Right lobe of liver (tissue), 6 donors: ENCODE measurements at places on chromosomes 3 and 15. TPM values are rescaled to one million over a fixed set of nuclear protein-coding genes. Genes with fewer than 3 reads are reported as not detected.

Gene CAND2
- total RNA-seq, result 4.4 TPM

Gene SMAD6
- 12.2 TPM for total RNA-seq

Gene UBE2Q2
- total RNA-seq, result 2.6 TPM

Gene FOXL2NB
- not detected for total RNA-seq

Gene COL6A5
- total RNA-seq, result not detected

Gene MKRN2
- 8.8 TPM for total RNA-seq

Gene ZNF660
- total RNA-seq, result 0.06 TPM

Gene FBLN2
- 1.9 TPM for total RNA-seq

Gene GPD1L
- 2.8 TPM for total RNA-seq
